T follicular helper cell (primary cell): ENCODE measurements at places on chromosomes 12 and 14.

DNA sequence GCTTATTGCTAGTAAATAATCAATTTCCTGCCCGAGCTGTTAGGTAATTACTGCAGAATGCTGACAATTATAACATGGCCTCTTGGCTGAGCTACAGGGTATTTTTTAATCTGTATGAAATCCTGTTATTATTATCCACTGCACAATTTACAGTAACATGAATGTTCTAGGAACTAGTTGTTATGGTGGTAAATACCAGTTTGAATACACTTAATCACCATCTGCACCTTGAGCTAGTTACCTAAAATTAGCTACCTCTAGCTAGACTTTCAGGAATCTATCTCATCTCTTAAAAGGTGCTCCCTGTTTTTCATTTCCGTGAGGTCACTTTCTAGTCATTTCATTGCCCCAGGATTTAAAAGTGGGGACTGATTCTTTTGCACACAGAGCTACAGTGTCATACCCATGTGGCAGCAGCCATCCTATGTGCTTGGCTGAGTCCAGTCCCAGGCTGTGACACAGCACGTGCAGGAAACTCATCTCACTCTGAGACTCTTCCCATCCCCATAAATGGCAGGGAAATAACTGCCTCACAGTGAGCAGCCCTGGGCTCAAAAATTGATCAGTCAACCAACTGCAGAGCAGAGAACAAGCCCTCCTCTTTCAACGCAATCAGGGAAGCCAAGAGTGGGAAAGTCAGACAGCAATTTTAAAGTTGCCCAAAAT, 37.6 kb downstream of the DCP1B start:
- DNase-seq: no peak

DNA sequence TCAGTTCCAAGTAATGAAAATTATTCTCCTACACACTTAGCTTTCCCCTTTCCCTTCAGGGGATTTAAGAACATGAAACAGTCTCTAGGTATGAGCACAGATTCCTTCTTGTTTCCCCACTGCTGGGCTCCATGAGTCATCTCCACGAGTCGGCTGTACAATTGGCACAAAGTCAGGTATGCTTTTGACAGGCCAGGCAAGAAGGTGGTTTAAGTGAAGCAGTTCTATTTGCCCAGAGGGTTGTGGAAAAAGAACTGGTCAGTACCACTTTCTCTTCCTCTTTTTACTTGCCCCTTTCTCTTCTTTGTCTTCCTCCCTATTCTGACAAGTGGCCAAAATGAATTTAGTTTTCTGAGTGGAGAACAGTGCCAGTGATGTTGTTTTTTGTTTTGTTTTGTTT, 16.3 kb downstream of the DYNC1H1 start:
- DNase-seq: no peak

DNA sequence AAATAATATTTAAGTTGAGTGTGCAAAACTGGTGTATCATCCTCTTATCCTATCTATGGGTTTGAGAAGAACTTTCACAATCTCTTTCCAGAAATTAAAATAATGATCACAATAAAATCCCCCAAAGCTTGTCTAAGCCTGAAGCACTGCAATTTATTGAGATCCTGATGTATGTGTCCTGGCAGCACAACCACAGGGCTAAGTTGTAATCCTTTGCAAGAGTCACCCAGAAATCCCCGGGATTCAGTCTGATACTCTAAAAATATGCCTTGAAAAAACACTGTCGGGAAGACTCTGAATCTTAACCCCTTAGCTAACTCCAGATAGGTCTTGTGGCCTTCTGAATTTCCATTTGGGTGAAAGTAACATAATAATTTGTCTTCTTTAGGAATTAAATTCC, 40.3 kb upstream of the STXBP6 start:
- no peak for DNase-seq

DNA sequence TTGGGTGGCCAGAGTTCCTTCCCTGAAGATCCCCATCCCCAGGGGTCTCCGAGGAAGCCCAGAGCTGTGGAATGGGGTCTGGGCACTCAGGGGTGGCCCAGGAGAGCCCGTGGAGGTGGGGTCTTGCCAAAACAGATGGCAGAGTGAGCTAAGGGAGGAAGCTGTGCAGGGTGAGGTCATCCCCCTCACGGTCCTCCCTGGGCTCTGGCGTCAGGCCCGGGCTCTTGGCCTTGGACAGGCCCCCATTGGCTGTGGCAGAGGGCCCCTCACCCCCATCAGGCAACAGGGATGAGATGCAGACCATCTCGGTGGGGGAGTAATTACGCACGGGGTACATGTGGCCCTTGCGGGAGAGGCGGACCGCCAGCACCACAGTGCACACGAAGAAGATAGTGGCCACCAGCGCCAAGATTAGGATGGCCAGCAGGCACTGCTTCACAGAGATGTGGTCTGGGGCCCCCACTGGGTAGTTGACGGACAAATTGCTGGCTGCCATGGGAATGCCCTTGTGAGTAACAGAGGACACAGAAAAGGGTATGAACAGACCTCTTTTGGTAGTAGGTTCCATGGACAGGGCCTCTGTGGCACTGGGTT, 10.7 kb downstream of the SELPLG start:
- DNase-seq: no peak

DNA sequence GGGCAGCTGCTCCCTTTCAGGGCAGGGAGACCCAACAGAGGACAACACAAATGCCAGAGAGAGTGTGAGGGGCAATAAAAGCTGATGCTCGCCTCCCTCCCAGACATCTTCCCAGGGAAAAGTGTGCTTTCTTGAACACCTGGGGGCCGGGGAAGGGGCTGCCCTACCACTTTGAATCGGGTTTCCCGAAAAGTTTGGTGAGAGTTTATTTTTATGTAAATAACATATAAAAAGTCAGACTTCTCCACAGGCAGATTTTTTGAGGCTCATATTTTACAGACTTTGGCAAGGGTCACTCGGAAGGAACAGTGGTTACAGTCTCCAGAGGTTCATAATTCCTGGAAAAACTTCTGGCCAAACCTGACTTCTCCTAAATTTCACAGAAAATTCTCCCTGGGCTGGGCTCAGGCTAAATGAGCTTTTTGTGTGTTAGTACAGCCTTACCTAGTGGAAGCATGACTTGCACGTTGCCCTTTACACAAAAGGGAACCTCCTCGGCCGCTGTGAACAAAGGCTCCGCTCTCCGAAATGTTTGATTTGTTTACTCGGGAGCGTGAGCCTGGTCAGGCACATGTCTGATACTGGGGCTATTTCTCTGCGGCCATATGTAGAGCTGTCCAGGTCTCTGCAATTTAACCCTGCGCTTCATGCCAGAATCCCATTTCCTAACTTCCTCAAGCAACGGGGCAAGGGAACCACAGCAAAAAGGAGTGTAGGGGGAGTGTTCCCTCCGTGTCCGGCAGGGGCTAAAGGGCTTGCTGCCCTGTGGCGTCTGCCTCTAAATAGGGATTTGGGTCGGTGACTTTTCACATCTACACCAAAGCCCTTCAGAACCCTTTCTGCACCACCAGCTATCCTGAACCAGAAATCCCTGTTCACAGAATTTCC, 3.4 kb downstream of the RTL1 start:
- no peak for DNase-seq
